Aorta (tissue), 5 donors: ENCODE measurements at places on chromosomes 2 and 18. TPM values are rescaled to one million over a fixed set of nuclear protein-coding genes. Genes with fewer than 3 reads are reported as not detected.

DNA sequence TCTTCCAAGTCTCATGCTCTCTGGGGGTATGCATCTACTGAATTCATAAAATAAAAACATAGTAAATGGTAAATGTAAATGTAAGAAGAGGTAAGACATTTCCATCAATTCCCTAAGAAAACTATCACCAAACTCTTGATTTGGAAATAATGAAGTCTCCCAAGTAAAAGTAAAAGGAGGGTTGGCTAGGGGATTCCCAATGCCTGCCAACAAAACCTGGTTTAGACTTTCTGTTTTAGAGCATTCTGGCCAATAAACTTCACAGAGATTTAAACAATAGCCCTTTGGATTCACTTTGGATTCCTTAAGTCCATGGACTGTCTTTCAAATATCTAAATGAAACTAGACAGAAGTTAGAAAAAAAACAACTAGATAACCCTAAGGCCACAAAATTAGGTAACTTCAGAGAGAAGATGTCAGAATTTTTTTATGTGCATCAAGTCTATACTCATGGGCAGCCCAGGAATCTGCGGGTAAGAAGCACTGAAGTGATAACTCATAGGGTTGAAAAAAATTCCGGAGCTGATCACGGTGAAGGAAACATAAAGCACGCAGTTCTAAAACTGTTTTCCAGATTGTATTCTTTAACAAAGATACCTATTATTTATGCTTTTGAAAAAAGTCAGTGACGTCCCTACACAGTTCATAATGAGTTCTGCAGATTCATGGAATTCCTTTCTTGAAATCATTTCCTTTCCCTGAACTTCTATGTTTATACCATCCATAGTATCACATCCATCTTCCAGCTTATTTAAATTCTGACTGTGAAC lies 263.6 kb downstream of the AFF3 start:
- no peaks in the 10 kb centered on the region for H3K36me3 ChIP-seq
- no peak overlapping the region for H3K27ac ChIP-seq
- no peaks in the 10 kb centered on the region for H3K27me3 ChIP-seq

TET3 gene
- 12.1 TPM for total RNA-seq

DNA sequence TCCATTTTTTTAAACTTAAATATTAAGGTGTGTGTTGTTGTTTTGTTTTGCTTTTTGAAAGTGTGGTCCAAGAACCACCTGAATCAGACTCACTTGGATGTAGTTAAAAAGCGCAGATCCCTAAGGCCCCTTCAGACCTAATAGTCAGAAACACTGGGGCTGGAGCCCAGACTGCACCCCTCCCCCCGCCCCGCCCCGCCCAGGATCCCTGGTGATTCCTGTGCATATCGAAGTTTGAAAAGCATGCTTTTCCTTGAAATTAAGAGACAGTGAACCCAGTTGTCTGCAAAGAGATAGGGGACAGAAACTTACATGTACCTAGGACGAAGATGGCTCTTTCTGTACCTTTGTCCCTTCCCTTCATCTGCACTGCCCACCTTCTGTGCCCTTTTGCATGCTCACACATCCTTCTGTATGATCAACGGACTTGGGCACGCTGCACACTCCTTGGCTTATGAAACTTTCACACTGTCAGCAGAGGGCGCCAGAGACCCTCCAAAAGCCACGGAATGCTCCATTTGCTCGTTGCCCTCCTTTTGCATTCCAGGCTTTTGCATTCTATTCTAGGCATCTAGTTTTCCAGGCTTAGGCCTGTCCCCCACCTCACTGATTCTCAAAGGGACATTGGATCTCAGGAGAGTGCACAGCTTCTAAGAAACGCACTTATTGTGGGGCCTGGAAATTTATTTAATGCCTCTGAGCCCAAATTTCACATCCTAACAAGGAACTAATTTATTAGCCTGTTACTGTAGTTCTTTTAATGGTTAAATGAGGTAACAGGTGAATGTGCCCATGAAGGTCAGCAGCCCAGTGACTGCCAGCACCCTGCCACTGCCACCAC lies 32.8 kb upstream of the SLC14A1 start:
- H3K27ac ChIP-seq: no peak overlapping the region
- no peaks in the 10 kb centered on the region for H3K36me3 ChIP-seq
- no peaks in the 10 kb centered on the region for H3K4me1 ChIP-seq
- no peaks in the 10 kb centered on the region for H3K27me3 ChIP-seq
- DNase-seq: peak; percentile 92

GRCh38 chr2:20516646-20517341 lies 69.9 kb downstream of the RHOB start:
- no peak overlapping the region for H3K4me3 ChIP-seq
- no peaks in the 10 kb centered on the region for H3K36me3 ChIP-seq
- no peaks in the 10 kb centered on the region for H3K4me1 ChIP-seq
- no peaks in the 10 kb centered on the region for H3K27me3 ChIP-seq

DNA sequence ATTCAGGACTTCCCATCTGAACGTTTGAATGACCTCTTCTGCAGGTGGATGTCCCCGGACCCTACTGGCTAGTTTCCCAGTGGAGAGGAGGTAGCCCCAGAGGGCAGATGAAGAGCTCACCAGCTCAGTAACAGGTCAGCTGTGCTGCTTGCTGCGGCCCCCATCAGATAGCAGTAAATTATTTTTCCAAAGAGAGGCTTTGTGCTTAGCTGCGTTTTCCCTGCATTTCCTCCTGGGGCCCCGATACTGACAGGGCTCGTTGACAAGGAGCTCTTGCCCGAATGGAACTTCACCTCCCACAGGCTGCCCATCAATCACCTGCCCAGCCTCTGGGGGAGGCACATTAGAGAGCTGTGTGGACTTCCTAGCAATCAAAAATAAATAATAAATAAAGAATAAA lies 185.8 kb downstream of the DOK6 start:
- H3K4me1 ChIP-seq: no peaks in the 10 kb centered on the region
- no peak overlapping the region for H3K27ac ChIP-seq
- no peaks in the 10 kb centered on the region for H3K36me3 ChIP-seq
- H3K27me3 ChIP-seq: no peaks in the 10 kb centered on the region
- no peak overlapping the region for H3K4me3 ChIP-seq

FMNL2 gene
- total RNA-seq: 53.2 TPM

DNA sequence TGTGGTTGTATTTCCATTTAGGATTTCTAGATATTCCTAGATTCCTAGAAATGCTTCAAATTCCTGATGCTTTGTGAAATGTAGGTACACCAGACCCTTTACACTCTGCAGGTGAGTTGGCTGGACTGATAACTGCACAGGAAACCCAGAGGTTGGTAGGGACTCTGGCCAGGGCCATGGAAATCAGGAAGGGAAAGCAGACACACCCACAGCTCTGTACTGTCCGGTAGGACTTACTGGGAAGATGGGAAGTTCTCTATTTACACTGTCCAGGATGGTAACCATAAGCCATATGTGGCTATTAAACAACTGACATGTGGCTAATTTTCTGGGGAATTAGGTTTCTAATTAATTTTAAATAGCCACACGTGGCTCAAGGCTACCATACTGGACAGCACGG lies 31.4 kb downstream of the NEMP2 start:
- H3K27me3 ChIP-seq: no peaks in the 10 kb centered on the region
- no peak overlapping the region for H3K4me3 ChIP-seq
- peaks cover 3% of the 10 kb centered on the region for H3K36me3 ChIP-seq
- no peaks in the 10 kb centered on the region for H3K4me1 ChIP-seq
- no peak overlapping the region for H3K27ac ChIP-seq

MSGN1 gene
- total RNA-seq: not detected

GRCh38 chr18:62611453-62612288 lies 88.8 kb downstream of the ZCCHC2 start:
- H3K4me1 ChIP-seq: no peaks in the 10 kb centered on the region
- H3K27me3 ChIP-seq: no peaks in the 10 kb centered on the region
- no peak for DNase-seq
- no peak overlapping the region for H3K4me3 ChIP-seq
- no peak overlapping the region for H3K27ac ChIP-seq
- H3K36me3 ChIP-seq: no peaks in the 10 kb centered on the region
